ENCODE measurements at places on chromosomes 7 and 10. TPM values are rescaled to one million over a fixed set of nuclear protein-coding genes. Genes with fewer than 3 reads are reported as not detected.

The PPP1R17 gene
- total RNA-seq: not detected

The ATP6V1F gene
- 152 TPM for total RNA-seq

The EPC1 gene
- total RNA-seq: 25.5 TPM

DNA sequence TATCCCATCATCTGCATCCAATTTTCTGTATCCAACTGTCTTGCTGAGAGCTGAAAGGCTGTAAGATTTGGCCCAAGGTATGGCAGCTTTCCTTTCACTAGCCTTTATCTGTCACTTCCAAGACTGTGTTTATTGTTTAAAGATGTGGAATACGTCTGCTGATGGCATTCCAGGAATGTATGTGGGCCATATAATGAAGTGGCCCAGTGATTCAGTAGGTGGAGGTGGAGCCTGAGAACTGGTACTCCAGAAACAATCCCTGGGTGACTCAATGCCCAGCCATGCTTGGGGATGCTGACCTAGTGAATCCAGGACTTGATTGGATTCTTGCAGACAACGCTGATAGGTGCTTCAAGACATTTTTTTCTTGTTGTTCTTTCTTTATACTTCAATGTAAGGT lies 13.5 kb downstream of the NEUROD6 start:
- no peak for DNase-seq

GRCh38 chr10:131149586-131149985 lies 161.9 kb downstream of the TCERG1L start:
- DNase-seq: no peak

GRCh38 chr10:124688889-124689670 lies 55.1 kb downstream of the FAM53B start:
- peak; percentile 18 for DNase-seq

- DNase-seq: peak; percentile 31
Observed at GRCh38 chr7:3404501-3404900, 103.4 kb downstream of the SDK1 start.

DNA sequence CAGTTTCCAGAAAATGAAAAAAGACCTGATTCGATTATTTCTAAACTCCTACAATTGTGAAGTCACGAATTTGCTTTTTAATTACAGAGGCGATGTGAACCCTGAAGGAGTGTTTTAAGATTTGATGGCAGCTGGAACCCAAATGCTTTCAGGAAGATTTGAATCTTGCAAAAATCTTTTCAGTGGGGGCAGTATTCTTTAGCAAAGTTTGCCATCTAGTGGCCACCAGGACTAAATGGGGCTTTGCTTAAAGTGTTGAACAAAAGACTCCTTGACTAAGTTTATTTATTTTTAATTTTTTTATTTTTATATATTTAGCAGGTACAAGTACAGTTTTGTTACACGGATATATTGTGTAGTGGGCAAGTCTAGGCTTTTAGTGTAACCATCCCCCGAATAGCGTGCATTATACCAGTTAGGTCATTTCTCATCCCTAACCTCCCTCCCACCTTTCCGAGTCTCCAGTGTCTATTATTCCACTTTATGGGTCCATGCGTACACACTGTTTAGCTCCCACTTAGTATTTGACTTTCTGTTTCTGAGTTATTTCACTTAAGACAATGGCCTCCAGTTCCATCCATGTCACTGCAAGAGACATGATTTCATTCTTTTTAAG lies 98.8 kb downstream of the CACNB2 start:
- peak; percentile 57 for DNase-seq

GRCh38 chr10:45197816-45198485 lies 117.5 kb downstream of the OR13A1 start:
- DNase-seq: no peak

- no peak for DNase-seq
Observed at GRCh38 chr10:24707445-24707844, 16.2 kb downstream of the ARHGAP21 start.

GRCh38 chr7:134878746-134879357 lies 99.4 kb downstream of the CALD1 start:
- peak; percentile 13 for DNase-seq

DNA sequence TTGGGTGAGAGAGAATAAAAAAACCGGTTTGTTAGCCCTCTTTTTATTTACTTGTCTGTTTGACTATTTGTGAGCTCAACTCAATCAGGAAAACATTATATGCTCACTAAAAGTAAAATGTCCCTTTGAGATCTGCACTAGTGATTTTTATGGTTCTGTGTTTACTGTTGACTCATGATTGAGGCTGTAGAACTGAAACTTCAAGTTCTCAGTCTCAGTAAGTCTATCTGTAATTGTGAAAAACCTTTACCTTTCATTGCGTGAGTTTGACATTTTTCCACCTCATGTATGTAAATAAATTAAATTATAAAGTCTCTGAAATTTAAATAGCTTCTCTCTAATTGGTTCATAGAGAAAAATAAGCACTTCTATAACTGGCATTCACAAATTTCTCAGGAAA lies 17.0 kb upstream of the CASD1 start:
- no peak for DNase-seq

- no peak for DNase-seq
Observed at GRCh38 chr7:37918526-37918925, 1.9 kb upstream of the SFRP4 start.

- no peak for DNase-seq
Observed at GRCh38 chr10:78540355-78541076, 506.9 kb downstream of the RPS24 start.

GRCh38 chr7:149720372-149721083 lies 52.9 kb downstream of the ZNF467 start:
- DNase-seq: no peak

GRCh38 chr7:105887569-105888189 lies 11.3 kb upstream of the ATXN7L1 start:
- peak; percentile 16 for DNase-seq

DNA sequence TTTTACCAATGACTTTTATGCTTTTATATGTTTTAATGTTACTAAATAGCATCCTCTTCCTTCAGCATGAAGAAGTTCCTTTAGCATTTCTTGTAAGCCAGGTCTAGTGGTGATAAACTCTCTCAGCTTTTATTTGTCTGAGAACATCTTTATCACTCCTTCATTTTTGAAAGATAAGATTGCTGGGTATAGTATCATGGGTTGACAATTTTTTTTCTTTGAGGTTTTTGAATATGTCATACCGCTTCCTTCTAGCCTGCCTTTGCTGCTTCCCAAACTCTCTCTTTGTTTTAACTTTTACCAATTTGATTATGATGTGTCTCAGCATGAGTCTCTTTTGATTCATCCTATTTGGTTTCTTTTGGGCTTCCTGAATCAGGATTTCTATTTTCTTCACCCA lies 108.2 kb upstream of the KAT6B start:
- DNase-seq: no peak

DNA sequence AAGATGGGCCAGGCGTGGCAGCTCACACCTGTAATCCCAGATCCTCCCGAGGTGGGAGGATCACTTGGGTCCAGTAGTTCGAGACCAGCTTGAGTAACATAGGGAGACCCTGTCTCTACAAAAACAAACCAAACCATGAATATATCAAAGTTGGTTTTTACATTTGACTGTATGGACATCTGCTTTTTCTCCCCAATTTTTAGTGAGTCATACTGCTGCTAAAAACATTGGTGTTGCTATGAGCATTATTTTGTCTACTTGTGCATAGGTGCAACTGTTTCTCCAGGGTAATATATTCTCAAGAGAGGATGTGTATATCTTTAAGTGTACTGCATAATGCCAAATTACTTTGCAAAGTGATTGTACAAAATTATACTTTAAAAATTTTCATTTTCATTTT lies 769 bp upstream of the TMEM248 start:
- no peak for DNase-seq

DNA sequence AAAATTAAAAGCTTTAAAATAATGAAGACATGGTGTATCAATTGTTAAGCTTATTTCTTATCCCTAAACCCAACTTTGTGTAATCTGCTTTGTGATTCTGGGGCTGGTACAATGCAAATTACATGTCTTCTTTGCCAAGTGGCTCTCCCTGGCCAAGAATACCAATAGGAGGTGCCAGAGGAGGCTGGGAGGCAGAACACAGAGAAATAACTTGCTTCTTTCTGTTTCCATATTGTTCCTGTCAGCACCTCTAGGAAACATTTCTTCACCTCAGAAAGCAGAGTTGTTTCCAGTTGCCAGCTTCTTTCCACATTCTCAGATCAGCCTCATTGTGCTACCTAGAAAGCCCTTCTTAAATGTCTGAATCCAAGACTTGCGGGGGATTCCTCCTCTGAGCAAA lies 174.4 kb downstream of the MDFIC start:
- no peak for DNase-seq

DNA sequence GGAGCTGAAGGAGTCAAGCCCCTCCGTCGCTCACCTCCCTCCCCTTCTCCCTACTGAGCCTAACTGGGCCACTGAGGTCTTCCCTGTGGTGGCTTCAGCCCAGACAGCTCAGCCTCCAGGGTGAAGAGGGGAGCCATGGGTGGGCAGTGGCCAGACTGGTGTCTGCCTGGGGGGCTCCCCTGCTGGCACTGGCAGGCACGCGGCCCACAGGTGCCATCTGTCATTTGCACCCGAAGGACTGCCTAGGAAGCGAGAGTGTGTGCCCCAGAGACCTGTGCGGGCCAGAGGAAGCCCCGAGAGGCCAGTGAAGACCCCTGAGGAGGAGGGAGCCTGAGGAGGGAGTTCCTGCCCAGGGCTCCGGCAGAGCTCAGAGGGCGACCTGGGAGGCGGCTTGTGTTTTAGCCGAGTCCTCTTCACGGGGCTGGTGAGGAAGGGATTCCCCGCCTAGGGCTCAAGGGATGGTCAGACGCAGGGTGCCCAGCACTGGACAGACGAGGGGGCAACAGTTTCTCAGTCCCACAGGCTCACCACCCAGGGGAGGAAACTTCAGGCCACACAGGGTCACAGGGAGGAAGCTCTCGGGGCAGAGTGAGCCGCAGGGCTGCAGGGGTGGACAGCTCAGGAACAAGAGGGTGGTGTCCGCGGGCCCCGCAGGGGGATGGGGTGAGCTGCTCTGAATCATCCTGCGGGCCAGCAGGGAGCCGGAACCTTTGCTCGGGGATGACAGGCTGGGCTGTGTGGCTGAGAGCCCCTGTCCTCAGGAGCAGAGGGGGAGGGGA lies 76.2 kb upstream of the PPP2R2D start:
- DNase-seq: no peak

GRCh38 chr7:110830778-110831177 lies 260.1 kb upstream of the LRRN3 start:
- DNase-seq: no peak

- DNase-seq: no peak
Observed at GRCh38 chr7:621572-622285, 102.1 kb upstream of the PDGFA start.

DNA sequence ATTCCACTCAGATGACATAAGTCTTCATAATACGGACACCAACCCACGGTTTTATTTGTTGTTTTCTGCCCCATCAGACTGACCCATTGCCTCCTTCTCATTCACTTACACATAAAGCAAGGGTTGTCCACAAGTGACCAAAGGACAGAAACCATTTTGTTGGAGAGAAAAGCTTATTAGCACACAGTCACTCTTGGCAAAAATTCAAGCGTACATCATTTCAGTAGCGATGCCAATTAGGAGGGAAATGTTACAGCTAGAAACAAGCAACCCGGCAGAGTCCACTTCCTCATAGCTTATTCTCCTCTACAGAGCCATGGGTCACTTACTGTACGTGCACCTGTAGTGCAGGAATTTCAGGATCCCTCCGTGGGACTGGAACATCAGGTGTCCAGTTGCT lies 23.0 kb downstream of the ABLIM1 start:
- DNase-seq: no peak

GRCh38 chr7:95595746-95596197 lies 544 bp downstream of the PDK4 start:
- DNase-seq: peak; percentile 25

DNA sequence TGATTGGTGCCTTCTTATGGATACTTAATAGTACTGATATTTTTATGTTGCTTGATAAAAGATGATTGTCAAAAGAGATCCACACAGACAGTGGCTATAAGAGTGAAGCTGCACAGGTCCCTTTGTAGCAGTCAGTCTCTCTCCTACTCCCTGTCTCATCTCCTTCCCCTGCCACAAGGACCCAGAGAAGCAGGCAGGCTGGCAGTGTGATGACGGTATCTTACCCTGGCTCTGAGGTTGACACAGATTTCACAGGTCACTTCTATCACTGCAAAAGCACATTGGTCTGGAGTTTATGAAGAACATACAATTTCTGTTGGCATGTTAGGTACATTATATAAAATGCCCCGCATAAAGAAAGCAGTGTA lies 64.4 kb upstream of the AHR start:
- DNase-seq: peak; percentile 3

Measured in MCF 10A (cell line).